Lower lobe of right lung (tissue), 2 donors: ENCODE measurements at places on chromosomes 13 and 19. TPM values are rescaled to one million over a fixed set of nuclear protein-coding genes. Genes with fewer than 3 reads are reported as not detected.

GRCh38 chr13:36395280-36395679 is 37.0 kb upstream of the CCNA1 start:
- no peak for DNase-seq

The TDRD12 gene
- not detected for total RNA-seq

DNA sequence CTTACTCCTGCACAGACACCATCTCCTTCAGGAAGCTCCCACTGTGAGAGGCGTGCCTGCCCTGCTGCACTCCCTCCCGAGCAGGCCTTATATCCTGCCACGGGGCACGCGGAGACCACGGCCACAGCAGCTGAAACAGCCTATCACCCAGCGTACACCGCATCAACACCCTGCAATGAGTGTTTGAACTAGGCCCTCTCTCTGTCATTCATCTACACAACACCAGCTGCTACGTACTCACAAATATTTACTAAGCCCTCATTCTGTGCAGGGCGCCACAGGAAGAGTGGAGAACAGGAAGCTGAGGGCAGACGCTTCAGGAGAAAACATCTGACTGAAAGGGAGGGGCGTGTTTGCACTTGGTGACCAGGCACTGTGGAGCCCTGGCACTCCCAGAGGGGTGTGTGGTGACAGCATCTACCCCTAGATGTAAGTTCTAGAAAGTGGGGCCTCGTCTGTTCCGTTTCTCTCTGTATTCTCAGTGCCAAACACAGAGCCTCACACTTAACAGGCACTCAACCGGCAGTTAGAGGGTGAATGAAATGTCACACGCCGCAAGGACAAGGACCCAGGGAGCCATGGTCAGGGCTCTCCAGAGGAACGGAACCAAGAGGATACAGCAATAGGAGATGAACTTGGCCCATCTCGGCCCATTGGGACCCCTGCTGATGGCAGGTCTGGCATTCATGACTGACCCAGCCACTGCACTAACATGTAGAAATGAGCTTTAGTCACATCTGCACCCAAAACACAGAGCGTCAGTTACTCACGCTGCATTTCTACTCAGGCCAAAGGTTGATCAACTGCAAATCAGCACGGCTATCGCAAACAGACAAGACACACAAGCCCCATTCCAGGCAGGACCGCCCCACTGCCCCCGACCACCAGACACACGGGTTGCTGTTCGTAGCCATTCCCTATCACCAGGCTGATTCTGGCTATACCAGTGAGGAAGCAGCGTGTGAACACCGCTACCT is 15.7 kb downstream of the RANBP3 start:
- DNase-seq = peak; percentile 81

GRCh38 chr13:61294467-61295191 is 121.0 kb downstream of the PCDH20 start:
- DNase-seq = no peak

DNA sequence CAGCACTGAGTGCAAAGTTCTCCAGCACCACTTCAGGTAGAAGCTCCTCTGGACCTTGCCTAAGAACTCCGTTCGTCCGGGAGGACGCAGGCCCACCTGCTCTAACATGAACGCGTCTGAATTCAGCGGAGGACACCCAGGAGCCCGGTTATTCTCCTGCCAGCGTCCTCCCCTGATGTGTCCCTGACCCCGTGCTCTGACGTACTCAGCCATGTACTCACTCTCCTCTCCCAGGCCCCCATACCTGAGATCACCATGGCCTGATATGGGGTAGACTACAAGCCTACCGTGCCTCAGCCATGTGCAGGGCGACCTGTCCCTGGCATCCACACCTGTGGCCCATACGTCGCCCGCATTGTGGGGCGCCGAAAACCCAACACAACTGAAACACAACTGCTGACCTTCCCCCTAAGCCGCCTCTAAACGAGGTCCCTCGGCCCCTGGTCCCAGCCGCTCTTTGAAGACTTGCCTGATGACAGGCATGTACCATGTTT is 744 bp upstream of the ZNF584 start:
- no peak for DNase-seq

DNA sequence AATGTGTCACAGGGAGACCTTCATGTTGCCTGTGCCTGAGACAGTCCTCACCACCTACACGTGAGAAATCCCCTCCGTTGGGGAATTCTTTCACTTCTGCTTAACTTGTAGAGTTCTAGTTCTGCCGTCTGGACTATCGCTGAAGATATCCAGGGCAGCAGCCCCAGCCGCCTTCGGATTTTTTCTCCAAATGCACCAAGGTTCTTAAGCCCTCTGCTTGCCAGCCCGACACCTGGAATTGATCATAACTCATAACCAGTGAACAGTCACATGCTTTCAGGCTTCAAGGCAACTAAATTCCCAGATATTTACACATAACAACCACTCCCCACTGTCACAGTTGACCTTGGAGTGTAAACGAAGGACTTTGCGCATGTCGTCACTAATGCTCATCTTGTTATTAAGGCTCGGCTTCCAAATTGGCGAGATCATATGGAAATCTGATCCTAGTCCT is 114.4 kb downstream of the RAB20 start:
- DNase-seq = no peak

- DNase-seq = no peak
These were observed 8.9 kb downstream of the PIAS4 start for GRCh38 chr19:4016486-4016885.

The ZNF100 gene
- total RNA-seq = 13.4 TPM

The CCDC122 gene
- total RNA-seq = 4.8 TPM
